ENCODE measurements at places on chromosomes 5 and 9. TPM values are rescaled to one million over a fixed set of nuclear protein-coding genes. Genes with fewer than 3 reads are reported as not detected.
A peak's percentile ranks its signal among the peaks of the same experiment; 100 is the strongest.

DNA sequence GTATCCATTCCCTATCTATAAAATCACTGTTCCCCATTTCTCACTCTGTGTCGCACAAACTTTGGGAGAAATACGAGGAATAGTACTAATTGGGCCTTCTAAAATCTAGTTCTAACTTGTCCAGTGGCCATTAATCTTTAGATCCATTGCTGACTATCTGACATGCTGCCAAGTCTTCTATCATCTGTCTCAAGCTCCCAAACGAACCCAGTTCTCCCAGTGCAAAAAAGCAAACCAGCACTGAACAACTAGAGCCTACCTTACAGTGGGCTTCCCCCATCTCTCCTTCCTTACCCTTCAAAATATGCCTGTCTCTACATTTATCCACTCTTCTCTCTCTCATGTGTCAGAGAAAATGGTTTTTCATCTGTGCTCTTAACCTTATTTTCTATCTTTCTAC lies 3.2 kb upstream of the SPINK7 start:
- H3K4me3 ChIP-seq, result no peak overlapping the region
- no peak for DNase-seq
- no peaks in the 10 kb centered on the region for H3K27me3 ChIP-seq
- no peaks in the 10 kb centered on the region for H3K36me3 ChIP-seq
- no peaks in the 10 kb centered on the region for H3K4me1 ChIP-seq

- peak overlapping the region; percentile 86 for H3K27ac ChIP-seq
- no peaks in the 10 kb centered on the region for H3K27me3 ChIP-seq
- no peaks in the 10 kb centered on the region for H3K4me1 ChIP-seq
- peaks cover 3% of the 10 kb centered on the region for H3K36me3 ChIP-seq
- peak; percentile 60 for DNase-seq
- H3K4me3 ChIP-seq, result peak overlapping the region; percentile 73
These were observed 589.1 kb downstream of the MTRR start for GRCh38 chr5:8458038-8458383.

GRCh38 chr9:13502484-13502883 lies 223.0 kb upstream of the MPDZ start:
- H3K27ac ChIP-seq, result no peak overlapping the region
- H3K4me3 ChIP-seq, result no peak overlapping the region
- no peaks in the 10 kb centered on the region for H3K36me3 ChIP-seq
- DNase-seq, result no peak
- H3K27me3 ChIP-seq, result no peaks in the 10 kb centered on the region
- no peaks in the 10 kb centered on the region for H3K4me1 ChIP-seq

- H3K4me3 ChIP-seq, result no peak overlapping the region
- no peaks in the 10 kb centered on the region for H3K27me3 ChIP-seq
- no peaks in the 10 kb centered on the region for H3K4me1 ChIP-seq
These were observed 307.8 kb downstream of the NR2F1-AS1 start for GRCh38 chr5:93273176-93273575.

- no peaks in the 10 kb centered on the region for H3K4me1 ChIP-seq
- no peak for DNase-seq
- H3K4me3 ChIP-seq, result no peak overlapping the region
- H3K27me3 ChIP-seq, result no peaks in the 10 kb centered on the region
These were observed 89.5 kb downstream of the UGCG start for GRCh38 chr9:111986035-111986556.

GRCh38 chr5:9314558-9314957 lies 231.3 kb downstream of the SEMA5A start:
- DNase-seq, result no peak
- H3K27me3 ChIP-seq, result no peaks in the 10 kb centered on the region
- H3K4me1 ChIP-seq, result no peaks in the 10 kb centered on the region
- peak overlapping the region; percentile 8 for H3K27ac ChIP-seq
- H3K36me3 ChIP-seq, result peaks cover 3% of the 10 kb centered on the region
- H3K4me3 ChIP-seq, result no peak overlapping the region

- no peak overlapping the region for H3K4me3 ChIP-seq
- peak; percentile 15 for DNase-seq
- no peaks in the 10 kb centered on the region for H3K36me3 ChIP-seq
- H3K4me1 ChIP-seq, result peaks cover 2% of the 10 kb centered on the region
These were observed 59.0 kb upstream of the ZBTB43 start for GRCh38 chr9:126745574-126746411.

DNA sequence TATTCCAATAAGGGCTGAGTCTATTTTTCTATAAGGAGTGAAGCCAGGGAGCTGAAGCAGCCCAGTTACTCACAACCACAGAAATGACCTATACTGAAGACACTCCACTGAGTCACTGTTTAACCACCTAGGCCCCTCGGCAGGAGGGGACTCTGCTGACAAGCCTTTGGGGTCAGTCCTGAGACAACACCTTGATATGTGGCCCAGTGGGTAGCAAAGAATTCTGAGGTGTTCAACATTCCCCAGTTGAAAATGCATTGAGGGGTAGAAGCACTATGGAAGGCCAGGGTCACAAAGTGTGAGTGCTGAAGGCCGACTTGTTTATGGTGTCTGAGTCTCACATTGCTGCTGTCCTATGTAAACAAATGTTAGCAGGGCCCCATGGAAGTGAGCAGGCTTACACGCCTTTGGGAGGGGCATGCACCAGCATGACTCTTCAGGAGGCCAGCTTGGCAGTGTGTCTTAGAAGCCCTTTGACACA lies 112.6 kb upstream of the NFIL3 start:
- no peak overlapping the region for H3K27ac ChIP-seq
- peak; percentile 75 for DNase-seq
- H3K27me3 ChIP-seq, result no peaks in the 10 kb centered on the region
- H3K36me3 ChIP-seq, result no peaks in the 10 kb centered on the region

DNA sequence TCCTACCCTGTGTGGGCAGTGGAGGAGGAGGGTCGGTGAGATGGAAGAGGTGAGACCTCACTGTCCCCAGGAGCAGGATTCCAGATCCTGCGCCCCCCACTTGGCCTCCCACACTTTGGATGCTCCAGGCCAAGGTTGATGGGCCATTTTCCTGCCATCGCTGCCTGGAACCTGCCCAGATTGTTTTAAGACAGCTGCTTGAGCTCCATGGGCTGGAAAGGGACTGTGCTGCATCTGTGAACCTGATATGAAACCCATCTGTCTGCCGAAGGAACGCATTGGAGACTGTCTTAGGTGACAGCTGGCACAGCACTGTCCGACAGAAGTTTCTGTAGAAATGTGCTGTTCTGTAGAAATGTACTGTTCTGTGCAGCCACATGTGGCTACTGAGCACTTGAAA lies 72.7 kb upstream of the SLC25A48 start:
- peak; percentile 49 for DNase-seq
- H3K36me3 ChIP-seq, result no peaks in the 10 kb centered on the region
- H3K27ac ChIP-seq, result no peak overlapping the region
- no peaks in the 10 kb centered on the region for H3K4me1 ChIP-seq
- H3K27me3 ChIP-seq, result no peaks in the 10 kb centered on the region

- no peak for DNase-seq
- no peaks in the 10 kb centered on the region for H3K36me3 ChIP-seq
- no peak overlapping the region for H3K4me3 ChIP-seq
- H3K4me1 ChIP-seq, result no peaks in the 10 kb centered on the region
- H3K27ac ChIP-seq, result no peak overlapping the region
These were observed 223.0 kb downstream of the AUH start for GRCh38 chr9:91138760-91139159.

- DNase-seq, result no peak
- no peak overlapping the region for H3K27ac ChIP-seq
- no peak overlapping the region for H3K4me3 ChIP-seq
- H3K27me3 ChIP-seq, result no peaks in the 10 kb centered on the region
- no peaks in the 10 kb centered on the region for H3K4me1 ChIP-seq
- no peaks in the 10 kb centered on the region for H3K36me3 ChIP-seq
These were observed 324.6 kb downstream of the MLLT3 start for GRCh38 chr9:20297646-20298084.

- no peak for DNase-seq
- no peaks in the 10 kb centered on the region for H3K27me3 ChIP-seq
- H3K4me1 ChIP-seq, result peaks cover 3% of the 10 kb centered on the region
- peak overlapping the region; percentile 58 for H3K27ac ChIP-seq
- H3K4me3 ChIP-seq, result no peak overlapping the region
- H3K36me3 ChIP-seq, result no peaks in the 10 kb centered on the region
These were observed 41.9 kb downstream of the TNFAIP8 start for GRCh38 chr5:119397518-119398380.

The TLE1 gene
- 52.5 TPM for total RNA-seq

The OR2K2 gene
- total RNA-seq, result not detected

The PPP3R2 gene
- total RNA-seq, result not detected

The TMEM215 gene
- total RNA-seq, result not detected

The NIPBL gene
- total RNA-seq, result 65.5 TPM

Data from kidney (tissue), 22 donors.